Occipital lobe (tissue), 3 donors: ENCODE measurements at places on chromosomes 5 and 9. TPM values are rescaled to one million over a fixed set of nuclear protein-coding genes. Genes with fewer than 3 reads are reported as not detected.

IFNA10 gene
- not detected for total RNA-seq

ORM2 gene
- not detected for total RNA-seq

MARCHF3 gene
- 13.3 TPM for total RNA-seq

SHOC1 gene
- total RNA-seq = 0.16 TPM

PCDHB15 gene
- 22.1 TPM for total RNA-seq

PCDHA12 gene
- total RNA-seq = 19.8 TPM

PTPRD gene
- 336 TPM for total RNA-seq

NR5A1 gene
- total RNA-seq = under 0.01 TPM

CD180 gene
- 0.47 TPM for total RNA-seq

PCDHGC3 gene
- 35.6 TPM for total RNA-seq

PRDM9 gene
- not detected for total RNA-seq

IL9 gene
- total RNA-seq = not detected

LRRC19 gene
- not detected for total RNA-seq

FOXD4L3 gene
- total RNA-seq = 0.47 TPM

FAM151B gene
- 39.8 TPM for total RNA-seq

- no peak for DNase-seq
These were observed 177.8 kb downstream of the RGS3 start for GRCh38 chr9:113641100-113641885.

DNA sequence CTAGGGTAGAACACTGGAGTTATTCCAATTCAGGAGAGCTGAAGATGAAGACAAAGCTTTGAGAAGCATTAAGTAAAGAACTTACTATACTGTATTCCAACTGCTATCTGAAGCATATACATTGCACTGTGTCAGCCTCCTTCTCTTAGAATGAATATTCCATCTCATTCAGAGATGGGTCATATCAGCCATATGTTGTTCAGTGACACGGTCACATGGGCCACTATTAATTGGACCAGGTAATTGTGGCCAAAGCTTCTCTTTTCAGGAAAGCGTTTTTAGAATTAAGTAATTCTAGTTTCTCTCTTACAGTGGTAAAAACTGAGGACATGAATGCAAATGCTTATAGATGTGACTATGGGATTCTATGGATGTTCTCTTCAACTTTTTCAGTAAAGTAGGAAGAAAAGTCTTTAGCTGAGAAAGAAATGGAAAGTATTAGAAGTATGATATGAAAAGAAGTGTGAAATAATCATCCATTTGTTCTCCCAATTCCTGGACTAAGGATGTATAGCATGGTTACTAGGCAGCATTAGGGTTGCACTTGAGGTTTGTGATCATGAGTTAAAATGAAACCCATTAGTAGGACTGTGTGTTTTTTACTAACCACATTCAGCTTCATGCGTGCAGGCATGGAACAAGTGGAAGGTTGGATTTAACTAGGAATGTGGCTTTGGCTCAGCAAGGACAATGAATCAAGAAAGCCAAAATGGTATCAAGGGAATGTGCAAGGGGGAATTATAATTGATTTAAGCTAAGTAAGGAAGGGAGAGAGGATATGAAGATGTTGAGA, 40.9 kb downstream of the CETN3 start:
- DNase-seq = no peak

- DNase-seq = no peak
These were observed 560 bp downstream of the SCAI start for GRCh38 chr9:125142560-125143376.

DNA sequence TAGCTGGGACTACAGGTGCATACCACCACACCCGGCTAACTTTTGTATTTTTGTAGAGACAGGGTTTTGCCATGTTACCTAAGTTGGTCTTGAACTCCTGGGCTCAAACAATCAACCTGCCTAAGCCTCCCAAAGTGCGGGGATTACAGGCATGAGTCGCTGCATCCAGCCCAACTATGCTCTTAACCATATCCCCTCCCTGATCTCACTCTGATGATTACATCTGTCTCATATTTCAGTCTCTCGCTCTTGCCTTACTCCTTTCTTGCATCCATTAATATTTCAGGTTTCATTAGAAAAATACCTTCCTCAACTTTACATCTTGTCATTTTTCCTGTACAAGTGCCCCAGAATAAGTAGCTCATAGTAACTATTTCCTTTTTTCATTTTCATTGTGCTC, 61.0 kb upstream of the BASP1 start:
- DNase-seq = no peak

DNA sequence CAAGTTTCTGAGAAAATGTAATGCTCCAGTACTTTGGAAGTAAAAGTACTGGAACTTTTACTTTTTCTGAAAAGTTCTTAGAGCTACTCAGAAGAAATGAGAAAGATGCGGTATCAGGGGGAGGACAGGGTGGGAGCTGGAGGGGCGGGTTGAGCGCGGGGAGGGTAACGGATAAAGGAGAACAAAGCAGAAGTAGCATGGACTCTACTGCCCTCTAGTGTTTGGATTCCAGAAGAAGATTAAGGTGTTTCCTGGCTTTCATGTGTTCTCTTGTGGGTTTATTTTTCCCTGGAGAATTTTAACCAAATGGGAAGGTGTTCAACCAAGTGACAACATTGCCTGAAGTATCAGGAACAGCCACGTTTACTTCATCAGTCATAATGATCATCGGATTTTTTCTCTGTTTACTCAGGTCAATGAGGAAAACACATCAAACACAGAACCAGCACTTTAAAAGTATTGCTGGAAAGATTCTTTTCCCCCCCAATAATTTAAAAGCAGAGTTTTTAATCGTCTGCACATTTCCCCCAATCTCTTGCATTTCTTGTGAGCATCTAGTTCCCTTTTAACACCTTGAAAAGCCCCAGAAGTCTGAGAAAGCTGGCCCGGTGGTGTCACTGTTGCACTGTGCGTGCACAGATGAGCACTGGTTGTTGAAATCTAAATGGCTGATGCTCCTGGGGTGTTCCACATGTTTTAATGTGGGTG, 190.6 kb downstream of the MPDZ start:
- no peak for DNase-seq

DNA sequence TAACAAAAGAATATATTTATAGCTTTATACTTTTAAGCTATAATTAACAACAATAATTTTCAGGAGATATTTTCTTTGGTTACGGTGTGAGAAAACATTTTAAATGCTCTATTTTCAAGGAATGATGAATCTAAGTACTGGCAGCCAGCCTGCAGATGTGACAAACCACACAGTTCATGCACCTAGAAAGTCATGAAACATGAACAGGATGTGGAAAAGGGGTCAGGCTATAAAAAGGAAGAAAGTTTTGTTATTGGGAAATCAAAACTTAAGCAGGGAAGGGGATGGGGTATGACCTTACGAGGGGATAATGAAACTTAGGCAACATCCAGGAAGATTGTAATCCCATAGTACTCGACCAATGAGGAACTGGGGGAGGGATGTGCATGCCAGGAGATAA, 508.7 kb upstream of the GRAMD2B start:
- no peak for DNase-seq

DNA sequence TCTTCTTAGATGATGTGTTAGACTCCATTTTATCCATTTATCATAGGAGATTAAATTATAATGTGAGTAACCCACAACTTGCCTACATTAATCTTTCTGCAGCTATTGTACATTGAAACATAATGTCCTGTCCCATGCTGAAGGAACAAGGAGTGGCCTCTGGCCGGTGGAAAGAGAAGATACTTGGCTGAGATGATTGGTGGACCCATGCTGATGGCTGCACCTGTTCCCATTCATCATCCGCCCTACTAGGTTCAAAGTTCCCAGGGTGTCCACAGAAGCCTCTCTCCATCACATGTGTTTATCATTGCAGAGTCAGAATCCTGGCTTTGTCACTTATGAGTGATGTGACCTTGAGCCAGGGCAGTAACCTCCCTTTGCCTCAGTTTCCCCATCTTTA, 24.7 kb downstream of the FBXL7 start:
- no peak for DNase-seq

- no peak for DNase-seq
These were observed 64.7 kb downstream of the SH3PXD2B start for GRCh38 chr5:172389578-172390112.

GRCh38 chr9:136552117-136552703, 6.4 kb upstream of the NOTCH1 start:
- no peak for DNase-seq

- DNase-seq = no peak
These were observed 49.1 kb downstream of the NXNL2 start for GRCh38 chr9:88583901-88584596.

- DNase-seq = no peak
These were observed 64.1 kb upstream of the RAD23B start for GRCh38 chr9:107218829-107219485.

GRCh38 chr9:5264219-5264595, 33.0 kb downstream of the INSL4 start:
- DNase-seq = no peak

GRCh38 chr5:180120237-180121101, 48.9 kb upstream of the RNF130 start:
- no peak for DNase-seq

GRCh38 chr5:96821260-96821916, 13.6 kb upstream of the ERAP1 start:
- no peak for DNase-seq

- no peak for DNase-seq
These were observed 2.6 kb downstream of the MAN1B1 start for GRCh38 chr9:137089232-137089947.

DNA sequence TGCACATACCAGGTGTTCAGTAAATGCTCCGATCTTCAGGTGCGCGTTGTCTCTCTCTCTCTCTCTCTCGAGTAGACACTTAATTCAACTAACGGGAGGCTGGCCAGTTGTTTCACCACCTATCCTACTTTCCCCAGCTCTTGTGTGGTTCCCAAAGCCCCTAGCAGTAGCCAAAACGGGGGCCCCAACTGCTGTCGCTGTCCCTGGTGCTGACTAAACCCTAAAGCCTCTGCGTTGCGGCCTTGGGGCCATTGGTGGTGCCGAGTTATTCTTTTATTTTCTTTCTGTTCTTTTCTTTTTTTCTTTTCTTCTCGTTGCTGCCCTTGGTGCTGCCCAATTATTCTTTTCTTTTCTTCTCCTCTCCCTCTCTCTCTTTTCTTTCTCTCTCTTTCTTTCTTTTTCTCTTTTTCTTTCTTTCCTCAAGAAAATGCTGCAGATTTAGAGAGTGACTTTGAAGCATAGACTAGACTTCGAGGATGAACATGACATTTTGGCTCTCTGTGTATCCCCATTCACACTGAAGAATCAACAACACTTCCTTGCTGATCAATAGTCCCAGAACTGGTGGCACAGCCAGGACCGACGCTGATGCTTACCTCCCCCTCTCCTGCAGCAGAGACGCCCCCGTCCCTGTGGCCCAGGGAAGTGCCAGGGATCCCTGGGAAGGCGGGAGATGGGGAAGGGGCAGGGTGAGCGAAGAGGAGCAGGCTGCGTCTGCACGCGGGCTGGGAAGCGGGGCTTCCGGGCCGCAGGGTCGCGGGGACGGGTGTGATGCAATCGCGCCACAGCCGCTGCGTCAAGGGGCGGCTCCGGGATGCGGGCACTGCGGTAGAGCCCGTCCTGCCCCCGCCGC, at the start of gene FBLL1:
Gene FBLL1, plus strand, starts transcription at position 785 of the 853 bp plus-strand sequence. CDS start 200 bp downstream, outside the sequence.
- DNase-seq = peak; percentile 37

GRCh38 chr5:499233-500209, 24.7 kb downstream of the SLC9A3 start:
- no peak for DNase-seq

DNA sequence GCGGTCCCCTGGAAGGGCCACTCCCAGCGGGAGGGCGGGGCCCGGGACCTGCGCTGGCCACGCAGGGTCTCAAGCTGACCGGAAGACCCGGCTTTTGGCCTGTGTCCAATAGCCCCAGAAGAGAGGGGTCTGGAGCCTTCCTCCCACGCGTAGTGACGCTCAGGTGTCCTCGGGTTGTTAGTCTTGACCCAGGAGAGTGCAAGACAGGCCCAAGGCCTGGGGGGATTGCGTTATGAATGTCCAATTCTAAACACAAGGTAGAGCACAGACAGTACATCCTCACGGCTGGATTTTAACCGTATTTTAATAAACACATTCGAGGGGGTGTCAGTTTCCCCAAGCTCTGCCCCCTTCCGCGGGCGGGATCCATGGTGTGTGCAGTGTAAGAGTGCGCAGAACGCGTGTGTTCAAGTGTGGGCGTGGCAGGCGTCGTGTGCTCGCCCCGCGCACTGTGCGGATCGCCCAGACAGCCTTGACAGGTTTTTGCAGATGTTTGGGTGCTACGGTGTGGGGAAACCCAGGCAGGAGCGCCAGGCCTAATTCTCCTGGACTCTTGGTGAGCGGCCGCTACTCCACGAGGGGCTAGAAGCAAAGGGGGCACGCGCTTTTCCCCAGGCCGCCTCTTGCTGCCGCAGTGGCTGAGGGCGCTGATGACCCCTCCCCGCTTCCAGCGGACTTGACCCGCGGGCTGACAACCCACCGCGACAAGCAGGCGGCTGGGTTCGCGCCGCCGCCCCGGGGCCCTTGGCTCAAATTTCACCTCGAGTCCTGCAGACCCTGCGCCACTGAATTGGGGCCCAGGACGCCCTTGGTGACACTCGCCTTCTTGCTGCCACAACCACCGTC, 6.1 kb upstream of the DMRT3 start:
- no peak for DNase-seq

GRCh38 chr5:135128361-135128760, 94.3 kb upstream of the PITX1 start:
- no peak for DNase-seq

DNA sequence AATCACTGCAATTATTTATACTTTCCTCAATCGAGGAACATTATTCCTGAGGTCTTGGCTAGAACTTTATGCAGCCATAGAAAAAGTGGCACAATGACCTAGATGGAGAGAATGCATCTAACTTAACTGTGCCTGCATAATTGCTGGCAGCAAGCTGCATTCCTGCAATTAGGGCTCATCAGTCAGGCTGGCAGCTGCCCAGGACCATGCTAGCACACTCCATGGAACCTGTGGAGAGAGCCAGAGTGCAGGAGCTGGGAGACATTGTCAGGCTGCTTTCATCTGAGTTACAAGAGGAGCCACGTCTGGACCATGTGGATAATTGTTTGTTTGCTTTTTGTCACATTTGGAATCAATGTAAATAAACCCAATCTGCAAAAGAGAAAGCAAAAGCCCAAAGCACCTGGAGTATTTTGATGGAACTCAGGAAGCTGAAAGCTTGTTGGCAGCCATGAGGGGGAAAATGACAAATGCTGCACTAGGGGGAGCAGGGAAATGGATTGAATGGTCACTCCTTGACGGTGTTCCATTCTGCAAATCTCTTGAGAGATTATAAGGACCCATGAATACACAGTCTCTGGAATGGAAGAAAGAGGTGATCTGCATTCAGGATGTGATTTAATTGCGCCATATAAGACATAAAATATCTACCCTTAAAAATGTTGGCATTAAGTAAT, 839.9 kb downstream of the MAT2B start:
- DNase-seq = peak; percentile 2

GRCh38 chr5:15787681-15788080, 287.7 kb downstream of the FBXL7 start:
- no peak for DNase-seq
